ENCODE measurements at places on chromosomes 3 and 15. TPM values are rescaled to one million over a fixed set of nuclear protein-coding genes. Genes with fewer than 3 reads are reported as not detected.

Gene NTRK3
- total RNA-seq = 0.78 TPM

Gene TTLL13
- 0.93 TPM for total RNA-seq

Gene AMIGO3
- total RNA-seq = not detected

Gene ZNF662
- 14.4 TPM for total RNA-seq

Gene OR5K2
- total RNA-seq = not detected

Gene BNIP2
- 98.4 TPM for total RNA-seq

Gene GOLGA6B
- not detected for total RNA-seq

Gene EBLN2
- 5.7 TPM for total RNA-seq

Gene MAGI1
- 41.9 TPM for total RNA-seq

Gene SH3GL3
- total RNA-seq = not detected

Gene SLC7A14
- 0.29 TPM for total RNA-seq

Gene NOX5
- total RNA-seq = not detected

Gene DLL4
- 9.4 TPM for total RNA-seq

Gene SERINC4
- total RNA-seq = 0.29 TPM

Gene PIGB
- 12.8 TPM for total RNA-seq

Gene SEMA7A
- total RNA-seq = 3.7 TPM

Gene GRIP2
- total RNA-seq = 2.2 TPM

Gene MYL3
- 3.1 TPM for total RNA-seq

Gene CLDN16
- not detected for total RNA-seq

Gene ZNF860
- total RNA-seq = 1.0 TPM

Gene SAMD7
- total RNA-seq = not detected
